ENCODE measurements at places on chromosomes 2 and 18. TPM values are rescaled to one million over a fixed set of nuclear protein-coding genes. Genes with fewer than 3 reads are reported as not detected.

IL1RL2 gene
- 0.31 TPM for total RNA-seq

KRCC1 gene
- 27.0 TPM for total RNA-seq

DNAH6 gene
- 0.74 TPM for total RNA-seq

ERMN gene
- 1.7 TPM for total RNA-seq

GPAT2 gene
- 15.8 TPM for total RNA-seq

TEKT4 gene
- total RNA-seq, result not detected

ASB18 gene
- total RNA-seq, result not detected

REG3G gene
- not detected for total RNA-seq

DNA sequence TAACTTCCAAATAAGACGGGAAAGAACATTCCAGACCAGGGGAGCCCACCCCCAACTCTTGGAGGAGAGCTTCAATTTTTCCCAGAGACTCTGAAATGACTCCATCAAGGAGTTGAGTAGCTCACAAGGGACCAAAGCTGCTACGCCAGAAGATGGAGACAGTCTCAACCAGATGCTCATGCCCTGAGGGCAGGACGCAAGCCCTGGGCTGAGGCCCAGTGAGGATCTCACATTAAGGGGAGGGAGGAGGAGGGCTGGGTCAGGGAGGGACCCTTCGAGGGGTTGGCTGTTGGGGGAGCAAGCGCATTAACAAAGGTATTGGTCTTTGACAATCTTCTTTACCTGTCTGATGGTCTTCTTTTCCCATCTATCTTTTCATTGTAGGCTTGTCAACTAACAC is 141.3 kb upstream of the SLC1A4 start:
- DNase-seq, result no peak

- no peak for DNase-seq
Measured at GRCh38 chr2:121253021-121253673, 31.9 kb downstream of the TFCP2L1 start.

GRCh38 chr2:192126912-192127311 is 67.8 kb downstream of the TMEFF2 start:
- no peak for DNase-seq

GRCh38 chr18:9756933-9757470 is 48.9 kb downstream of the RAB31 start:
- DNase-seq, result no peak

- no peak for DNase-seq
Measured at GRCh38 chr2:144358979-144359541, 160.9 kb downstream of the ZEB2 start.

DNA sequence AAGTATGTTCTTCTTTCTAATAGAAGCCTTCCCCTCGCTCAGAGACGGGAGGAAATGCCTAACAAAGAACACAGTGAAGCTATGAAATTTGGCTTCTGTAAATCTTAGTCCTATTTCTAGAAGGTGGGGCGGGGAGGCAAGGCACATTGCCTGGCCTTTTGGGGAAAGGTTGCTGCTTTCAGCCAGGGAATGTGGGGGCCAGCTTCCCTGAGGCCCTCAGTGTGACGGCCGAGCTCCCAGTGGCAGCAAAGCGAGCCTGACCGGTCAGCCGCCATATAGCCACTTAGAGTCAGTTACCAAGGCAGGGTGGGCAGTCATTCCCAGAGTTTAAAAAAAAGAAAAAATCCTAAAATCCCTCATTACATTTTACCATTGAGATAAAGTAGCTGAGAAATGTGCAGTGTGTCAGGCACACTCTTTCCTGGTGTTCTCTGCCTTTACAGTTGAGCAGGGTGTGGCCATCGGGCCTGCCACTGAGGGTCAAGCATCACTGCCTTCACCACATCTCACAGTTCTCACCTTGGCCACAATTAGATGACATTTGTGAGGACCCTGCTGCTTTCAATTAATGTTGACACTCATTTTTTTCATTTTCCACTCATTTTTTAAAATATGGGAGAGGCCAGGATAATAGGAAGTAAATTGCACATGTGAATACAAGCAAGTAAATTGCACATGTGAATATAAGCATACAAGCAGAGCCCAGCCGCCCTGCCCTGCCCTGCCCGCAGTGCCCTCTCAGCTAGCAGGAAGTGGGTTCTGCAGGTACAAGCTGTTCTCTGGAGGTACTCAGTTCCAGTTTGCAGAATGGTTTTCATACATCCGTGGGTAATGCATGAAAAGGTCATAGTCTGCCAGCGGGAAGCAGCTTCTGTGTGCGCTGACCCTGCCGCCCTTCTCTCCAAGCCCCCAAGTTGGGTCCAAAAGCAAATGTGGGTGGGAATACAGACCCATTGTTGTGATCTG is 76.9 kb downstream of the WDSUB1 start:
- no peak for DNase-seq

- no peak for DNase-seq
Measured at GRCh38 chr2:176419591-176420071, 150.4 kb downstream of the MTX2 start.

DNA sequence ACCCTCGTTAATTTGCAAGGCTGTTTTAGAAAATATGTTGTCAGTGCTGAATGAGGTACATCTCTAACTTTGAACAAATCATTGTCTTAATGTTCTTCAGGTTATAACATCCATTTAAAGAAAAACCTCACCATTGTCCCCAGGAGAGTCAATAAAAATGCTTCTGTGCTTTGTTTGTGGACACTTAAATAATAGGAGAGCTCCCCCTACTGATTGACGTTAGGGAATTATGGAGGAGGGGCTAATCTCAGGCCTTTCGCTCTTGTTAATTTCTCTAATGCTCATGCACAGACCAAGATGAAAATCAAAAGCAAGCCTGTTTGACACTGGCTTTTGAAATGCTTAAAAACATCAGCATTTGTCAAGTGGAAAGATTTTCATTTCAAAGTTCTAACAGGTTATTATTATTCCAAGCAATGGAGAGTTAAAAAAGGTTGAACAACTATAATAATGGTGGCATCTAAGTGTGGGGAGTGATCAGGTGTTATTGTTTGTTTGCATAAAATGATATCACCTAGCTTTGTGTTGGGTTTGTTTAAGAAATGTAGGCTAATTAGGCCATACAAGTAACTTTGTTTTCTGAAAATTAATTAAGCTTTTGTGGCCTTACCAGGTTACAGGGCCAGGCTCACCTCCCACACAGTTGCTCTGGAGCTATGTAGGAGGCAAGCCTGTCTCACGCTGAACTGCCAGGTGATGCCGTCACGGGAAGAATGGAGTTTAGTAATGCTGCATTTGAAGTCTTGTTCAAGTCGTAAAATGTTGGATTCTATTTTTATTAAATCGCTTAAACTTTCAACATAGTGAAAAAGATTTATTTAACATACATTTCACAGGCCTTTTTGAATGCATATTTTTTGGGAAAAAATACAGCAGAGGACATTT is 51.7 kb upstream of the SMIM21 start:
- DNase-seq, result no peak

DNA sequence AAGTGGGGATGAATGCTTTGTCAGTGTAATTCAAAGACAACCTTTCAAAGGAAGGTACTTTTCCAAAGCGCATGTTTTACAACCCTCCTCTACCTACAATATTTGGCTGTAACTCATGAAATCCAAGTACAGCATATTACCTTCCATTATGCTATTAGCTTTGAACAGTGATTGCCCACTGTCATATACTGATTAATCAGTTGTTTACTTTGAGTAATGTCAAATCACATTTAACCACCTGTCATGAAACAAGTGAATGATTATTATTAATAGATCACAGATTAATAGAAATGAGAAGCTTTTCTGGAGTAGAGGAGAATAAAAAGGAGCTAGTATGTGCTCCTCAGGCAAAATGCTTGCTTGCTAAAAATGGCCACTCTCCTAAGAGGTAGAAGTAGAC is 150.5 kb upstream of the SMAD7 start:
- DNase-seq, result no peak

GRCh38 chr2:1482981-1483380 is 69.7 kb downstream of the TPO start:
- no peak for DNase-seq

DNA sequence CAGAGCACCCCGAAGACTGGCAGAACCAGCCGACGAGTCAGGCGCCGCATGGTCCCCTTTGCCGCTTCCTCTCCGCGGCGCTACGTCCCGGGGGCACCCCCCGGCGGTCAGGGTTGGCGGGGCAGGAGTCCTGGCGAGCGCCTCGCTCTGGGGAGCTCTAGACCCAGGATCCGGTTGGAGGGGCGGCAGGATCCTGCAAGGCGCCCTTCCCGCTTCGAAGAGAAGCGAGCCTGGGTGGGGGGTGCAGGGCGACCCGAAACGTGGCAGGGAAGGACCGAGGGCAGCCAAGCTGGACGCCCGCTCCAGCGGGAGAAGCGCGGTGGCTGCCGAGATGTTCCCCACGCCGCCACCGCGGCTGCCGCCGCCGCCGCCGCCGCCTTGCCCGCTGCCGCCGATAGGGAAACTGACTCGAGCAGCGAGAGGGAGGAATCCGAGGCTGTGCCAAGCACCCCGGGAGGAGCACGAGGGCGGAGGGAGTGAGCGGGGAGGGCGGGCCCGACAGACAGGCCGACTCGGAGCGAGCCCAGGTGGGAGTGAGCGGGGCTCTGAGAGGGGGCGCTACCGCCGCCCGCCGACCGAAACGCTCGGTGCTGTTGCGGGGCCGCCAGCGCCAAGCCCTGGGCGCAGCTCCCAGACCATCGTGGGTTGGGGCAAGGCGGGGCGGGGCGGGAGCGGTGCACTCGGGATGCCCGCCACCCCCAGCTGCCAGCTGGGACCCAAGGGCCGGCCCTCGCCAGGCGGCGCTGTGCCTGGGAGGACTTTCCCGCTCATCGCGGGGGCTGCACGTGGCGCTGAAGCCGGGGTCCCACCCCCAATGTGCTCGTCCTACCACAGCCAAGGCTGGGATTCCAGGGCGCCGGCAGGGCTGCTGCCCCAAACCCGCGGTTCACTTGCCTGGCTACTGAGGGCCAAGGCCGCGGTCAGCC is at the start of gene GALNT14:
Gene GALNT14, minus strand, starts transcription at position 404 of the 926 bp plus-strand sequence. Its CDS starts 354 bp downstream, at position 50.
- no peak for DNase-seq
